ENCODE measurements at places on chromosomes 5 and 9. TPM values are rescaled to one million over a fixed set of nuclear protein-coding genes. Genes with fewer than 3 reads are reported as not detected.

Gene BHMT2
- total RNA-seq = 4.7 TPM

Gene GADD45G
- total RNA-seq = 19.8 TPM

GRCh38 chr5:133824661-133825254 lies 143.7 kb downstream of the C5orf15 start:
- no peaks in the 10 kb centered on the region for H3K36me3 ChIP-seq
- no peak overlapping the region for H3K27ac ChIP-seq
- DNase-seq = no peak
- peaks cover 19% of the 10 kb centered on the region for H3K4me1 ChIP-seq
- no peak overlapping the region for H3K4me3 ChIP-seq

Gene C5orf46
- not detected for total RNA-seq

DNA sequence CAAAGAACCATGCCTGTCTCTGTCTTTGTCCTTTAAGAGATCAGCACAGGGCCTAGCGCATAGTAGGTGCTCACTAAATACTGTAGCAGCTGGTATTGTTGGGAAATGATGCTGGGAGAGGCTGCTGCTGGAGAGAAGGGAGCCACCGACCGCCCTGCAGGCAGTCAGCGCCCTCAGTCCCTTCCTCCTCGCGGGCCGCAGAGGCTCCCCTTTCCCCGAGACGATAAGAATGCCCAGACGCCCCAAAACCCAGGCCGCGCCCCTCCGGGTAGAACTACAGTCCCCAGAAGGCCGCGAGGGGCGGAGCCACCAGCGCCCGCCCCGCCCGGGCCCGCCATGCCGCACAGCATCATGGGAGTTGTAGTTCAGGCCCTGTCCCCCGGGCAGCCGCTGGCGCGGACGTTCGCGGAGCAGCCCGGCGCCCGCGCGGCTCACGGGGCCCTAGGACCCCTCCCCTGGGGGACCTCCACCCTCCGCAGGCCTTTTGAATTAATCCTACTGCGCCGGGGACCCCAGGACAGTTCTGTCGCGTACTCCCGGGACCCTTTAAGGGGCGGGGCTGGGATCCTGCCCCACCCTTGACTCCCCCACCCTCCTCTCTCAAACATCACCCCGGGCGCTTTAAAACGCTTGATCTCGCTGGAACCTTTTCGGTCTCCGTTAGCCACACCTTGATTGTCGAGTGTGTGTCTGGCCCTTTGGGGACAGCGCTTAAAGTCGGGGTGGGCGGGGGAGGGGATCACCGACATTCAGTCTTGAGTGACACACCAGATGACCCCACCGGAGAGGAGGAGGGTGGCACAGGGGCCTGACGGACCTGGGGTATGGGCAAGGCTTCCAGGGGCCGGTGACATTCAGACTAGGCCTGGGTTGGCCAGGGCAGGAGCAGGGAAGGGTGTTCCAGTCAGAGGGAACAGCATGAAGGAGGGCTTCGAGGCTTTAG lies 24.8 kb upstream of the IER5L start:
- H3K27ac ChIP-seq = peak overlapping the region; percentile 99
- no peaks in the 10 kb centered on the region for H3K36me3 ChIP-seq
- no peaks in the 10 kb centered on the region for H3K4me1 ChIP-seq
- peak overlapping the region; percentile 79 for H3K4me3 ChIP-seq
- H3K27me3 ChIP-seq = no peaks in the 10 kb centered on the region

Gene PARP8
- 52.3 TPM for total RNA-seq

- no peak overlapping the region for H3K4me3 ChIP-seq
- no peaks in the 10 kb centered on the region for H3K27me3 ChIP-seq
- DNase-seq = no peak
- H3K4me1 ChIP-seq = no peaks in the 10 kb centered on the region
These were observed 150.1 kb upstream of the STK32A start for GRCh38 chr5:147084702-147085101.

Gene FNBP1
- total RNA-seq = 50.0 TPM

DNA sequence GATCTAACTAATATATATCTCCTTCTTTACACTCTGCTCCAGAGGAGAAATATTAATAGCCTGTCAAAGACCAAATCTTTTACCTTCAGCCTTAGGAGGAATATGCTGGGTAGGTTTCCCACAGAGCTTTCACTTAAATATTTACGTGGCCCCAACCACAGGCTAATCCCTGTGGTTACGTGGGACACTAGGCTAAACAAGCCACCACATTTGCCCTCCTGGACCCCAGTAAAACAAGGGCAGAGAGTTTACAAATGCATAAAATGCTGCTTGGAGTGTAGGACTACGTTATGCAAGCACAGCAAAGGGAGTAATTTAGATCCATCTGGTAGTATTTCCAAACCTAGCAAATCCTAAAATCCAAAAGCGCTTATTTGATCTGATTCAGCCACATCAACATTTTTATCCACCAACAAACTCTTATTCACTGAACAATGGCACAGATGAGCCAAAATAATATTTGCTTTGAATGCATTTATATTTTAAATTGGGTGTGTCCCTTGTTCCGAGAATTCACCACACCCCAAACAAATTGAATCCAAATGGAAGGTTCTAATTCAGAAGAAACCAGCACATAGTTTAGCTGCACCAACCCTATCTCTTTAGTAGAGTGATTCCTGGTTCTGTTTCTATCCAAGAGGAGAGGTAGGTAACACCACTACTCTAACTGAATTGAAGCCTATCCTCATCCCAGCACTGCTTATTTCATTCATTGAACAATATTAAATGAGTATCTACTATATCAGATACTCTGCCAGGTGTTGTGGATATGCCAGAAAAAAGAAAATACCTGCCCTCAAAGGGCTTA lies 179.0 kb downstream of the TSSK1B start:
- no peaks in the 10 kb centered on the region for H3K27me3 ChIP-seq
- H3K27ac ChIP-seq = no peak overlapping the region
- no peaks in the 10 kb centered on the region for H3K36me3 ChIP-seq
- H3K4me1 ChIP-seq = peaks cover 9% of the 10 kb centered on the region
- no peak overlapping the region for H3K4me3 ChIP-seq

GRCh38 chr9:2286825-2287455 lies 271.8 kb downstream of the SMARCA2 start:
- no peak for DNase-seq
- no peaks in the 10 kb centered on the region for H3K36me3 ChIP-seq
- H3K27ac ChIP-seq = no peak overlapping the region
- no peaks in the 10 kb centered on the region for H3K27me3 ChIP-seq
- H3K4me3 ChIP-seq = no peak overlapping the region

DNA sequence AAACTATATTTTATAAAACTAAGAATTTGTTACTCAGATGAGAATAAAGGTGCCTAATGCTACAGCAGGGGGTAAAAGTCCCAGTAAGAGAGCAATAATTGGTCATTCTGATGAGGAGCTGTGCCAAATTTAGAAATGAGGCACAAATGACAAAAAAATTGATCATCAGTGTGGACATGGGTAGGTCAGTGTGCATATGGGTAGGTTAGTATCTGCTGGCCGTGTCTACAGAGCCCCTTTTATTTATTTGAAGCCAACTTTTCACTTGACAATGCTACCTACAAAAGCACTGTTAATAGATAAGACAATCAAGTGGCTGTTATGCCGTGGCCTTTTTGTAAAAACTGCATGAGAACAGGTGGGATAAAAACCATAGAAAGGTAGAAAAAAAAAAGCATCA lies 454.6 kb downstream of the RAB3C start:
- no peaks in the 10 kb centered on the region for H3K27me3 ChIP-seq
- peaks cover 20% of the 10 kb centered on the region for H3K4me1 ChIP-seq
- peak overlapping the region; percentile 78 for H3K4me3 ChIP-seq
- no peaks in the 10 kb centered on the region for H3K36me3 ChIP-seq

GRCh38 chr9:78304357-78304756 lies 7.4 kb downstream of the PSAT1 start:
- peaks cover 26% of the 10 kb centered on the region for H3K27me3 ChIP-seq
- no peak overlapping the region for H3K27ac ChIP-seq
- H3K36me3 ChIP-seq = no peaks in the 10 kb centered on the region

Gene N4BP3
- total RNA-seq = 5.2 TPM

- no peak overlapping the region for H3K4me3 ChIP-seq
- peak; percentile 66 for DNase-seq
- H3K36me3 ChIP-seq = no peaks in the 10 kb centered on the region
- no peak overlapping the region for H3K27ac ChIP-seq
- peaks cover 10% of the 10 kb centered on the region for H3K4me1 ChIP-seq
These were observed 90.6 kb downstream of the LMX1B start for GRCh38 chr9:126704157-126704891.

Measured in upper lobe of right lung (tissue), 1 donor.